NCI-H1694 treated with DMSO at 0.1 percent for 48 hours (cell line): ENCODE measurements at places on chromosomes 16 and 17.

- DNase-seq = no peak
These were observed 32.7 kb downstream of the AIPL1 start for GRCh38 chr17:6402258-6402657.

DNA sequence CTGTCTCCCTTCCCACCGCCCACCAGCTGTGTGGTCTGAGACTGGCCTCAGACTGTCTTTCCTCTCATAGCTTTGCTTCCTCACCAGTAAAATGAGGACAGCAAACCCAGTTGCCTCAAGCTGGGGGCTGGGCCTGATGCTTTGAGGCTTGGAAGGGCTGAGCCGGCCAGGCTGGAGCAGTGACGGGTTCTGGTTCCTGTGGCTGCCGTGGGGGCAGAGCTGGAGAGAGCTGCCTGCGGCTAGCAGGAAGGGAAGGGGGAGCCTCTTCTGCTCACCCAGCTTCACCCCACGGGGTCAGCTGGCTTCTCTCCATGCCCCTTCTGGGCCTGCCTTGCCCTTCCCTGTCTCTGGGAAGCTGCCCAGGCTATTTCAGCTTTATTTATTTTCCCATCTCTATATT lies 23.7 kb downstream of the LASP1 start:
- no peak for DNase-seq

DNA sequence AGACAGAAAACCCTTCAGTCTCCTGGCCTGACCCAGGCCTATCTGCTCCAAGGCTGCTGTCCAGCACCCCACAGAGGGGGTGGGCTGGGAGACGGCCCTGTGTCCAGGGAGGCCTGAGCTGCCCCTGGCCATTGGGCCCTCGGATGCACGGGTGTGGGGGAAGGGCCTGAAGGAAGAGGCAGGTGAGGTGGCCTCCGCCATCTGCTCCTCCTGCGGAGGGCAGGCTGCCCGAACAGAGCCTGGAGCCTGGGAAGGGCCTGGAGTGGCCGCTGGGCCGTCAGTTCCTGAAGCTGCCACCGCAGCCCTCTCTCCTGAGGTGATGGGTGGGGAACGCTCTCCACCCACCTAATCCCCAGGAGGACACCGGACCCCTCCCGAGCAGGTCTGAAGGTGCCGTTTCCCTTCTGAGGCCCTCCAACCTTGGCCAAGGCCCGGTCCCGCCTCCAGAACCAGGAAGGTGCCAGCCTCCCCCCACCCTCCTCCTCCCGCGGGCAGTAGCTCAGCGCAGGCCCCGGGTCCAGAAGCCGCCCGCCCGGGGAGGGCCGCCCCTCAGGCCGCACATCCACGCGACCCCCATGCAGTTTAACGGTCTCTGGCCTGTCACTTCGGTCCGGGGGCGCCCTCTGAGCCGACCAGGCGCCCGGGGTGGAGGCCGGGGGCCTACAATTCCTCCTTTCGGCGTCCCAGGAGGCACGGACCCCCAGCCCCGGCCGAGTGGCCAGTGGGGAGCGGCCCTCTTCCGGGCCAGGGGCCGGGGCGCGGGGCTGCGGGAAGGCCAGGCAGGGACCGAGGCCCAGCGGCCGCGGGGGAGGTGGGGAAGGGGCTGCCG lies 835 bp downstream of the FBXL16 start:
- no peak for DNase-seq

- no peak for DNase-seq
These were observed 34.5 kb upstream of the EVI2A start for GRCh38 chr17:31355935-31356334.

DNA sequence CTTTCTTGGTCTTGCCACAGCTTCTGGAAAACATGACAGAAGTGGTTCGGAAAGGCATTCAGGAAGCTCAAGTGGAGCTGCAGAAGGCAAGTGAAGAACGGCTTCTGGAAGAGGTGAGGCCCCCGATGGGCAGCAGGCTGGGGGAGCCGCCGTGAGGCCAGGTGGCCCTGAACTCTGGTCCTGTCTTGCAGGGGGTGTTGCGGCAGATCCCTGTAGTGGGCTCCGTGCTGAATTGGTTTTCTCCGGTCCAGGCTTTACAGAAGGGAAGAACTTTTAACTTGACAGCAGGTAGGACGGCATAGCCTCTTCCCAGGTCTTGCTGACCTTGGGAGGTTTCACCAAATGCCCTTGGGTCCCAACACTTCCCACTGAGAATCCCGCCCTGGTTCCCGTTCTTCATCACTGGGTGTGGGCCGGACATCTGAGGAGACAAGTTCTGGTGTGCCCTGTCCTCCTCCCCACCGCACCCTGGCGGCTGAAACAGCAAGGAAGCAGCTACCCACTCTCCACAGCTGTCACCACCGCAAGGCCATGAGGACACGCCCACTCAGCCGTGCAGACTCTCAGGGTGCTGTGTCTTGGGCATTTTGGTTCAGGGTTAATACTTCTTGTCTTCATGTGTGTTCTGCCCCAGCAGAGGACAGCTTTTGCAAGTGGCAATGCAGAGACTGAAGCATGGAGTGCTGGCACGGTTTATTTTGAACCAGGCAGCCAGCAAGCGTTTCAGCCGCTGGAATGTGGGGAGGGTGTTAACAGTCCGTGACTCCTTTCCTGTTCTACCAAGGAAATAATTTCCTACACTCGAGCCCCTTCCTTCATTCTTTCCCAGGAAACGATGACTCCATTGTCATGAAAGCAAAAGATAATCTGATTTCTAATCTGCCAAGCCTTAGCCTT lies 21.4 kb downstream of the NTAN1 start:
- no peak for DNase-seq
